ENCODE measurements at places on chromosomes 4 and X. TPM values are rescaled to one million over a fixed set of nuclear protein-coding genes. Genes with fewer than 3 reads are reported as not detected.
A peak's percentile ranks its signal among the peaks of the same experiment; 100 is the strongest.

AMBN gene
- total RNA-seq, result not detected

BOD1L1 gene
- total RNA-seq, result 13.2 TPM

DNA sequence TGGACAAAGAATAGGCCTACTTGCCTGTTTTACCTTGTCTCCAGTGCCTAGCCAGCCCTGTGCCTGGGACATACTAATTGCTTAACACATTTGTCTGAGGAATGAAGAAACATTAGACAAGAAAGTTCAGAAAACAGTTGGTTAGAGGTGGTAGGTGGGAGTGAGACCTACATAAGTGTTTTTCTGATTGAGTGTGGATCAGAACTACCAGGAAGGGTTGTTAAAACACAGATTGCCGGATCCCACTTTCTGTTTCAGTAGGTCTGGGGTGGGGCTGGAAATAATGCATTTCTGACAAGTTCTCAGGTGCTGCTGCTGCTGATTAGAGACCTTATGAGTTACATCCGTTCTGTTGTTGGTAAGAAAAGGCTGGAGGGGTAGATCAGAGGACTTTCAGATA lies 5.7 kb upstream of the JADE1 start:
- no peaks in the 10 kb centered on the region for H3K36me3 ChIP-seq
- no peak for DNase-seq

DNA sequence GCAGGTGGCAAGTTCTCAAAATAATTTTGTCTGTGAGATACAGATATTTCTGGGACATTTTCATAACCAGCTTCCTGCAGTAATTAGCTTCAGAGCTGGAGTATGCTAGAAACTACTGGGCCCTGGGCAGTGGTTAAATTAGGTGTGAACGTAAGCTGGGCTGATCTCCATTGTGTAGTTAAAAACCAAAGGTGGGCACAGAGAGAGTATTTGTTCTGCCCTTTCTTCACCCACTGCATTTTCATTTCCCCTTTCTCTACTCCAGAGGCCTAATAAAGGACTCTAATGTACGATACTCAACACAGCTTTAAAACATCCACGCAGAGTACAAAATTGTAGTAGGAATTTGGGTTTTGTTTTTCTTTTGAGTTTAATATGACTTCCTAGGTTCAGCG lies 252.7 kb downstream of the SPRY1 start:
- no peak overlapping the region for H3K4me3 ChIP-seq
- H3K4me1 ChIP-seq, result no peaks in the 10 kb centered on the region
- no peaks in the 10 kb centered on the region for H3K27me3 ChIP-seq
- no peak overlapping the region for H3K27ac ChIP-seq
- peak; percentile 19 for DNase-seq
